T follicular helper cell (primary cell): ENCODE measurements at places on chromosomes 13 and 19.

- no peak for DNase-seq
Observed at GRCh38 chr19:54233941-54234340, 8.6 kb downstream of the LILRA6 start.

- no peak for DNase-seq
Observed at GRCh38 chr13:25702386-25702785, 330.6 kb downstream of the ATP8A2 start.

DNA sequence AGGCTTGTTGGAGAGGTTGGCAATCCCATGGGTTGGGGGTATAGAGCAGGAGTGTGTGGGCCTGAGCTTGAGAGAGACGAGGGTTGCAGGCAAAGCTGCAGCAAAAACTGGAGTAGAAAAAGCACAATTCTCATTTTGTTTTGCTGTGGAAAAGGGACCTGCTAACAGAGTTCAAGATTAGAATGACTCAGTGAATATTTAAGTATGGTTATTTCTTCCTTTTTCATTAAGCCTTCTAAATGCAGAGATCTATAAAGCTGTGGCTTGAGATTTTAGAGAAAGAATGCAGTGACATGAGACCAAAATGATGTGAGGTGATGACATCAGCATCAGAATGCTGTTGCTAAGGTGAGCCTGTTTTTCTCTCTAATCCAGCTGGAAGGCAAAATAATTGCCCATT, 10.8 kb upstream of the MBNL2 start:
- no peak for DNase-seq

DNA sequence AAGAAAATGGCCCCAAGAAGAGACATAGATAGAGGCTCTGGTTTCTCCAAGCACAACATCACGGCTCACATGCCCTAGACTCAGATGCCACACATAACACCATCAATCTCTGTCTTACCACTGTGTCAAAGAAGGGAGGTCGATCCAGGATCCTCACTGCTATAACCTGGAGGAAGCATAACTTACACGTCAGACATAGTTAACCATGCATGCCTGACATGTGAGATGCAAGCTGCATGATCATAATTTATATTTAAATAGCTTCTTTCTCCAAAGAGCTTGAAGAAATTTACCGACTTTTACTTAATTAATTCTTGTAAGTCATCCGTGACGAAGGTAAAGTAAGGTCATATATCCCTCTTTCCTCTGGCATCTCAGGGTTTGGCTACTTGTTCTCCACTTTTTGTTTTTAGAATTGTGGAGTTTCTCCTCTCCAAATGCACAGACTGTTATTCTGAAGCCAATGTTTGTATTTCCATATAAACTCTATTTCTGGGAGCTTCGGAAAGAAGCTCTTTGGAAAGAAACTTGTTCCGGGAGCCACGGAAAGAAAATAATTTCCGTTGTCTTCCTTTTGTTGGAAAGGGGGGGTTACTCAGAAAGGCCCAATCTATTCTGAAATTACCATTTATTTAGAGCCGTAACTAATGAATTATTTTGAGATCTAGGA, 205.6 kb downstream of the LHFPL6 start:
- DNase-seq = no peak

DNA sequence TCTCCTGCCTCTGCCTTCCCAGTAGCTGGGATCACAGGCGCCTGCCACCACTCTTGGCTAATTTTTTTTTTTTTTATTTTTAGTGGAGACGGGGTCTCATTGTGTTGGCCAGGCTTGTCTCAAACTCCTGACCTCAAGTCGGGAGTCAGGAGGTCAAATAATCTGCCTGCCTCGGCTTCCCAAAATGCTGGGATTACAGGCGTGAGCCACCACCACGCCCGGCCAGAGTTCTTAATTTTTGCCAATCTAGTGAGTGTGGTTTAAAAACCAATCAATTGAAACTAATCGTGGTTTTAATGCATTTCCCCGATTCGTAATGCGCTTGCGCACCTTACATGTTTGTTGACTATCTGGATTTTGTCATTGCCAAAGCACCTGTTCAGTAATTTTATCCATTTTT, 37.0 kb downstream of the SKA3 start:
- DNase-seq = no peak
